GM12864 (cell line): ENCODE measurements at places on chromosomes 7 and 10.

GRCh38 chr7:87506246-87507180 lies 31.0 kb upstream of the ABCB4 start:
- no peak for DNase-seq

- DNase-seq: no peak
These were observed 269.1 kb downstream of the ZMYND11 start for GRCh38 chr10:404346-404745.

DNA sequence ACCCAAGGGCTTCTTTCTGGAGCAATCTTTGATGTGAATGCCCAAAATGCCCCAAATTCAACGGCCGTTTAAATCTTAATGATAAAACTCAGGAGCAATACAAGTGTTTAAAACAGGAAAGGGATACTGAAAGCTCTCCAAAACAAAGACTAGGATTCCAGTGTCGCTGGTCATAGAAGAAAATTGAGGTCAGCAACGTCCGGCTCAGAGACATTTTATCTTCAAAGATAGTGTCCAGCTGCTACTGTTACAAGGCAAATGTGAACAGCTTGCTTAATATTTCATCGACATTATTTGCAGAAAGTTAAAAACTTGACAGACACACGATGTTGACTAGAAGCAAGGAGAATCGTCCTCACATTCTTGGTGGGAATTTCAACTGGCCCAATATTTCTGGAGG lies 15.4 kb upstream of the CTBP2 start:
- no peak for DNase-seq

- no peak for DNase-seq
These were observed 204.9 kb upstream of the FRMD4A start for GRCh38 chr10:14535457-14536130.

- DNase-seq: no peak
These were observed 26.9 kb upstream of the PITRM1 start for GRCh38 chr10:3199488-3199887.
